ENCODE measurements at places on chromosomes 11 and 22.

DNA sequence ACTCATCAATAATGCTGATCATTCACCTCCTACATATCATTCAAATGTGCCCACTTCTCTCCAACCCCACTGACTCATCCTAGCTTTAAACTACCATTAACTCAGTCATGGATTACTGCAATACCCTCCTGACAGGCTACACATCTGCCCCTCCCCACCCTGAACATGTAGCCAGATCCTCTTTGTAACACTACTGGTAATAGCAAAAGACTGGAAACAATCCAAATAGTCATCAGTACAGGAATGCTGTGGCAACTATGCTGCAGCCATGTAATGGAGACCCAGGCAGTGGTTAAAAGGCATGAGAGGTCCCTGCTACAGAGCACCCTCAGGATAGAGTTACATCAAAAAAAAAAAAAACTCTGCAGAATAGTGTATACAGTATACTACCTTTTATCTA, 16.6 kb downstream of the SLC43A3 start:
- no peak for DNase-seq

GRCh38 chr11:102407901-102408300, 44.7 kb downstream of the TMEM123 start:
- DNase-seq: no peak

DNA sequence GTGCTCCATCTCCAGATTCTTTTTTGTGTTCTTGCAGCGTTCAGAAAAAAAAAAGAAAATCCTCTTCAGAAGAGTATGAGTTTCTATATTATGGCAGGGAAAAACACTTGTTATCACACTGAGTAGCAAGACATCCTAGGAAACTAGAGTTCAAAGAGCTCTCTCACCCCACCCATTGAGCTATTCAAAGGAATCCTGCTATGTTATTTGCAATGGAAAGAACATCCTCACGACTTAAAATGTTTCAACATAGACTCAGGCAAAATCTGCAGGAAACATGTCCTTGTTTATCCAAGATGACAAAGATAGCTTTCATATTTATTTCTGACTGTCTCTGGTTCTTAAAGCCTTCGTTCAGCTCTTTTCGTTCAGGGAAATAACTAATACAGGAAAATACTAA, 331.6 kb upstream of the ANO5 start:
- DNase-seq: peak; percentile 9

DNA sequence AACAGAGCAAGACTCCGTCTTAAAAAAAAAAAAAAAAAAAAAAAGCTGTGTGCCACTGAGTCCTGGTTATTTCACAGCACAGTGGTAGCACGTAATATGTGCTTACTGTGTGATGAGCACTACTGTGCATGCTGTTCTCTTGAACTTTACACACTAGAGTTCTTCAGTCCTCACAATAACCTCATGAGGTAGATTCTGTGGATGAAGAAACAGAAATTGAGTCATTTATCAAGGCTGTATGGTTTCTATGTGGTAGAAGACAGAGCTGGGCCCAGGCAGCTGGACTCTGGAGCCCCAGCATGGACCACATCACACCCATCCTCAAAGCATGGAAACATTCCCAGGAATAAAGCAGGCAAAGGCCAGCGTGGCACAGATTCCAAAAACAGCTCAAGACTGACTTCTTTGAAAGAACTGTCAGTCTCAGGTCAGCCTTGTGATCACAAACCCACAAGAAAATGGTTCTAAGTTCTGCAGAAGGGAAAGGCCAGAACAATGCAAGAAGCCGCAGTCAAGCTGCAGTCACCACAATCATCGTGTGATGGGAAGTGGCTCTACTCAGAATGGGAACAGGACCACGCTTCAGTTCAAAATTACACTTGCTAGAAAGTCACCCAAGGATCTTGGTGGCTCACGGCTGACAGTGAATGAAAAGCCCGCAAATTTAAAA, 49.5 kb downstream of the MICAL3 start:
- DNase-seq: no peak

- DNase-seq: no peak
Observed at GRCh38 chr22:42282943-42283277, 12.5 kb upstream of the TCF20 start.

DNA sequence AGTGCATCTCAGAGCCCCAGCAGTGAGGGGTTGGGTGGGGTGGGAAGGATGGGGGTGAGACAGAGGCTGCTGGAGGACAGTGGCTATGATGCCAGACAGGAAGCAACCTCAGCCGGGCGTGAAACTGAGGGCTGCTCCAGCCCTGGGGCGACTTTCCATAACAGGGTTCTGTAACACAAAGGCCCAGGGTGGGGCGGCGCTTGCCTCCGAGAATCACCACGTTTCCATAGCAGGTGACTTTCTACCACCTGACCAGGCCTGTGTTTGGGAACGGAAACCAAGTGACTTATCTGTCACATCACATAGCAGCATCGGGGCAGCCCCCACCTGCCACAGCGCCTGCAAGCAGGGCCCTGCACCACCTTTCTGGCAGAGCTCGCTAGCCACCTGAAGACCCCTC, 85.8 kb downstream of the TRMU start:
- DNase-seq: no peak

GRCh38 chr22:29331213-29331612, 15.7 kb upstream of the RASL10A start:
- no peak for DNase-seq

GRCh38 chr11:12769834-12770345, 95.7 kb downstream of the TEAD1 start:
- DNase-seq: peak; percentile 34

DNA sequence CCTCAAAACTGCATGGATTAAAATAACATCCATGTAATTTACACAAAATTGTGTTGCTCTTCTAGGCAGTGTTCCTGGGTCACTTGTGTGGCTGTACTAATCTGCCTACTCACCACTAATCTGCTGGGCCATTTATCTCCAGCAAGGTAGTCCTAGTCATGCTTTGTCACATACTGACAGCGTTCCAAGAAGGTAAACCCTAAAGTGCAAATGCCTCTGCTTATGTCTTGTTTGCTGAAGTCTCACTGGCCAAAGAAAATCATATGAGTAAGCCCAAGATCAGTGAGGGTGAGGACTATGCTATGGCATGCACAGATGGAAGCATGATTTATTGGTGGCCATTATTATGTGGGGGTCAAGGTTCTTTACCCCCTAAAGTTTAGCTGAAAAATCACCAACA, 630.2 kb upstream of the LUZP2 start:
- DNase-seq: no peak

DNA sequence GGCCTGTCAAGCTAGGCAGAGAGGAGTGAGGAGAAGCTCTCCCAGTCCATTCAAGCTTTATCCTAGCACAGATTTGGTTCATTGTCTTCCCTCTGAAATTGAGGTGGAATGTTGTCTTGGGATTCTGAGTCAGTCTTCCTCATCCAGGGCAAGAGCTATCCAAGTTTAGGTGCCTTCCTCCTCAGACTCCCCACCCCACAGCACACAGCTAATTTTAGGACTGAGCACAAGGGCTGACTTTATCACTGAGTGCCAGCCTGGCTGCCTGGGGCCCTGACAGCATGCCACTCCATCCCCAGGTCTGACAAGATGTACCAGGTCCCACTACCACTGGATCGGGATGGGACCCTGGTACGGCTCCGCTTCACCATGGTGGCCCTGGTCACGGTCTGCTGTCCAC, 2.6 kb downstream of the PGAP2 start:
- no peak for DNase-seq

GRCh38 chr11:62860835-62861563, 19.7 kb upstream of the SLC3A2 start:
- DNase-seq: no peak

DNA sequence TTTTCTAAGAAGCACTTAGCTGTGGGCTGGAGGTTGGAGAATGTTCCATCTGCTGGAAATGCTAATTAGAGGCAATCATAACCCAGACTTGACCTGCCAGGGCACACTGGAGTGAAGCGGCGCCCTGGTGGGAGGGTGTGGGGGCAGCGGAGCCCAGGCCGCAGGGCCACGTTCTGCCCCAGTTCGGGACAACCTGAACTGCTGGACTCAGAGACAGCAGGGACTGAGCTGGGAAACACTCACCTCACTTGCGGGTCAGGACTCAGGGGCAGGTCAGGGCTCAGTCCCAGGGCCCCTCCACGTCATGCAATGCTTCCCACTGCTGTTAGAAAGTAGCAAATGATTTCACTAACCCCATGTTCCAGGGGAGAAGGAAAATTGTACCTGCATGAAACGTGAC, 316.4 kb downstream of the NTM start:
- DNase-seq: no peak

Measured in T47D (cell line).